ENCODE measurements at places on chromosomes 4 and X.

DNA sequence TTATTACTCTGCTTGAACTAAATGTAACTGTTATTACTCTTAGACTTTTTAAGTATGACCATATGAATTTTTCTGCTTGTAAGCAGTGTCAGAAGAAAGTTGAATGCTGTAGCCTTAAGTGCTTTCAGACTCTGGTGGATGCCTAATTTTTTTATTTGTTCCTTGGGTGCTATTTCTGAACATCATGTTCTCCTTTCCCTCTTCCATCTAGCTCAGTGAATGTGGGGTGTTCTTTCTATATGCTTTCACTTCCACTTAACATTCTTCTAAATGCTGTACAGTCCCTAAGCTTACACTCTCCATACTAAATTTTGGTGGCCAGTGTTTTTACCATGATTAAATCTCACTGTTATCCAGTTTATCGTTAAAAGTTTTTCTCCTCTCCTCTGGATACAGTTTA is 3.6 kb downstream of the DCK start:
- DNase-seq, result no peak

GRCh38 chr4:97950836-97951235 is 192.4 kb downstream of the STPG2 start:
- DNase-seq, result no peak

- no peak for DNase-seq
These were observed 169.6 kb downstream of the MID1IP1 start for GRCh38 chrX:38970845-38971244.

DNA sequence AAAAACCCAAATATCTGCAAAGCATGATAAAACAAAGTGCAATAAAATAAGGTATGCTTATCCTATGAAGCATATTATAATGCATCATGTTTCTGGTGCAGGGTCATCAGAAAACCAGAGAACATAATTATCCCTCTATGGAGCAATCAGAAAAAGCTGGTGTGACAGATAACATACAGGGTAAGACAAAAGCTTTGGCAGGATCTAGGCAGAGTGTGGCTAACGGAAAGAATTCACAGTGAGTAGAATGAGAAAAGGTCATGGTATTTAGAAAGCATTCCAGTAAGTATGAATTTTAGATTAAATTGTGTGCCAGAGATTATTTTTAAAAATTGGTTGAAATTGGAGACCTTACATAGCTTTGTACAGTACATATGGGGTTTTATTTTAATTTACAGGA is 29.0 kb upstream of the UGT2B4 start:
- no peak for DNase-seq

DNA sequence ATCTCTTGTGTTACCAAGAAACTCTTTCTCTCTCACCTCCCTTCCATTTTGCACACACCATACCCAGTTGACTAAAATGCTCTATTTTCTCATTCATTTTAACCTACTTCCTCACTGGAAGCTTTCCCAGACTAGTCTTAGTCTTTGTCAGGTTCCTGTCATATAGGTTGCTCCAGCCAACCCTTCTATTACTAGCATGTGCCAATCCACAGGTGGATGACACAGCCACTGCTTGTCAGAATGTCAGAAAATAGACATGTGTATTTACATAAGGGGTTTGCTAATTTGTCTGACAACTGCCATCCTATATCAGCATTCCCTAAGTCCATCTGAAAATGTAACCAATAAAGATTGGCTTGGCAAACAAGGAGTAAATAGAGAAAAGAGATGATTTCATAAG is 239.2 kb upstream of the SMIM31 start:
- no peak for DNase-seq

DNA sequence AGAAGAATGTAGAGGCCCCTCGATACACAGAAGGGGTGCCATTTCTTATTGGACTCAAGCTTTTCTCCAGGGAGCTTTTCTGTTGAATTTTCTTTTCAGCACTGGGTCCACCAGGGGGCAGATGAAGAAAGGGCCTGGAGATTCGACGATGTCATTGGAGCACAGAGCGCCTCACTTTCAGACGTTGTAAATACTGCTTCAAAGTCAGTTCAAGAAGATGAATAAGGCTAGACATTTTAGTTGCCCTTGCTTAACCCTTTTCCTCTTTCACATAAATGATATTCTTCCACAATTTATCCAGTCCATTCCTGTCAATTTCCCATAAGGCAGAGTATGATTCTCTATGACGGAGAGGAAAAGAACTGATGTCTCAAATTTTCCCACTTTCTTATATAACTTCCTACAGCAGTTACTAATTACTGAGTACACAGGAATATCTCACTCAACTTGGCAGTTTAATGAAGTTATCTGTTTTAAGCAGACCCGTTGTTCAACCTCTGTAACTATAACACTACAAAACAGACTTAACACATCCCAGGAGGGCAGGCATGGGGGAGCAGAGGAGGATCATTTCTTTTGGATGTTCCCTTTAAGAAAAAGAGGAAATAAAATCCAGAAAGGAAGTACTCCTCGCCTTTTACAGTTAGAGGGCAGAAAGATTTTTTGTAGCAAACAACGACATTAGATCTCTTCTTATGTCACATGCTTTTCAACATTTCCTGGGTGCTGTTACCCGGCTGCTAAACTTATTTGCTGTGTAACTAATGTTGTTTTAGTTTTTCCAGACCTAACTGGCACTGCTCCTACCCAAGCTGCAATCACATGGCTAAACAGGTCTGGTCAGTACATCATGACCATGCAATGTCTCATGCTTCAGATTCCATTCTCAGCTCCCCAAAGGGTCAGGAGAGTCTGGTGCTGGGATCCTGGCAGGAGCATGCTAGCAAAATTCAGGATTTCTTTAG is 12.2 kb upstream of the CENPU start:
- DNase-seq, result peak; percentile 38

- no peak for DNase-seq
These were observed 48.4 kb downstream of the GPC3 start for GRCh38 chrX:133937022-133937421.

- no peak for DNase-seq
These were observed 76.7 kb downstream of the TMEM131L start for GRCh38 chr4:153542834-153543233.

DNA sequence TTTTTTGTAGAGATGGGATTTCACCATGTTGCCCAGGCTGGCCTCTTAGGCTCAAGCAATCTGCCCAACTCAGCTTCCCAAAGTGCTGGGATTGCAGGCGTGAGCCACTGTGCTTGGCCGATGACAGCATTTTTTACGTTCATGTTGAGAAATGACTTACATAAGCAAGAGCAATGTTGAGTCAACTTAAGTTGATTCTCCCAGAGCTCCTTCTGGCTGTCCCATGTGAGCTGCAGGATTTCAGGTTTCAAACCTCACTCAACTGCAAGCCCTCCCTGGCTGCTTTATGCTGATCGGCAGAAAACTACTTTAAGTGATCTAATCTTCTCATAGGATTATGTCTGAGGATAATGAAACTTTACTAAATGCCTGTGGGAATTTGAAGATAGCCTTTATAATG is 86.8 kb downstream of the GC start:
- no peak for DNase-seq

DNA sequence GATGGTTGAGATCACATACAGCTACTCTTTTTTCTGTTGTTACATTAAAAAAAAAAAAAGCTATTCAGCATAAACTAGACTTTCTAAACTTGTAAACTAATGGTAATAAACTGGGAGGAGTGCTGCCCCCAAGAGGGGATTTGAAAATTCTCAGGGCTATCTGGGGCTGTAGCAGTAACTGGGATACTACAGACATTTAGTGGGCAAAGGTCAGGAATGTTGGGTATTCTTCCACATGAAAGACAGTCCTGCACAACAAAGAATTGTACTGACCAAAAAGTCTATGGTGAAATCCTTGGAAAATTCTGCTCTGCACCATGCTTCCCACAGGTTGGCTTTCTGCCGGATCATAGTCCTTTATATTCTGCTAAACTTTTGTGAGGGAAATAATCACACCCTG is 232.6 kb upstream of the BOD1L1 start:
- DNase-seq, result no peak

DNA sequence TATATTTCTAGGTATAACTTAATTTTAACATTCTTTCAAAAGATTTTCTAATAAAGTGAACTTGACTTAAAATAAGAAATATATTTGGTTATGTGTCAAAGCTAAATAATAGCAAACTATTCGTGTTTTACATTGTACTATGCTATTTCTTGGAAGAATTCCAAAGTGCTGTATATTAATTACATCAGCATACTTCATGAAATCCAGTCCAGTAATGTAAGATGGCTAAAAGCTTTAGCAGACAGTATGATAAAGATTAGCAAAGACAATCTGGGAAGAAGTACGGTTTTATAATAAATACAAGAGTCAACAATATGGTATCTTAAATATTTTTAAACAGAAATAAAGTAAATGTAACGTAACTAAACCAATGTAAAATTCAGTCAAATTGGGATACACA is 125.7 kb downstream of the FSTL5 start:
- DNase-seq, result no peak

- no peak for DNase-seq
These were observed 28.8 kb downstream of the HHIP start for GRCh38 chr4:144674711-144675110.

DNA sequence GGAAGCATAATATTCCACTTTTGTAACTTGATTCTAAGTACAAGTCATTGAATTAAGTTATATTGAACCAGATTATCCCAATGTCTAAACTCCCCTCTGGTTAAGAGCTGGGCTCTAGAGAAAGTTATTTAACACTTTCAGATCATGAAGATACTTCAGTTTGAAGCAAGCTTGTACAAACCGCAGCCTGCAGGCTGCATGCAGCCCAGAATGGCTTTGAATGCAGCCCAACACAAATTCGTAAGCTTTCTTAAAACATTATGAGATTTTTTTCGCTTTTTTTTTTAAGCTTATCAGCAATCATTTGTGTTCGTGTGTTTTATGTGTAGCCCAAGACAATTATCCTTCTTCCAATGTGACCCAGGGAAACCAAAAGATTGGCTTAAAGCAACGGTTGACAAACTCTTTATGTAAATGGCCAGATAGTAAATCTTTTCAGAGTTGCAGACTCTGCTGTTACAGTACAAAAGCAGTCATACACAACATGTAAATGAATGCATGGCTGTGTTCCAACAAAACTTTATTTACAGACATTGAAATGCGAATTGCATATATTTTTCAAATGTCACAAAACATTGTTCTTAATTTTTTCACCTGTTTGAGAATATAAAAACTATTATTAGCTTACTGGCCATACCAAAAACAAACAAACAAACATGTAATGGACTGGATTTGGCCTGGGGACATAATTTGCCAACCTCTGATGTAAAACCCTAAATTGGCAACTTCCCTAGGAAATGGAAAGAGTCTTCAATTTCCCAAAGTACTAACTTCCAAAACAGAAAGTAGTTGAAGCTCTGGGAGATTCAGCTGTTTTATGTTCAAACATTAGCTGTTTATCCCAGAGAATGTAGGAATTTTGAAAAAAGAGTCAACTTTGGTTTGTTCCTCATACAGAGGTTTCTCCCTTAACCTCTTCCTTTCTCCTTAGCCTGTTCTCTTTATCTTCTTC is 201.1 kb upstream of the MBNL3 start:
- DNase-seq, result no peak

- no peak for DNase-seq
These were observed 16.5 kb downstream of the CXCL1 start for GRCh38 chr4:73885574-73886267.

DNA sequence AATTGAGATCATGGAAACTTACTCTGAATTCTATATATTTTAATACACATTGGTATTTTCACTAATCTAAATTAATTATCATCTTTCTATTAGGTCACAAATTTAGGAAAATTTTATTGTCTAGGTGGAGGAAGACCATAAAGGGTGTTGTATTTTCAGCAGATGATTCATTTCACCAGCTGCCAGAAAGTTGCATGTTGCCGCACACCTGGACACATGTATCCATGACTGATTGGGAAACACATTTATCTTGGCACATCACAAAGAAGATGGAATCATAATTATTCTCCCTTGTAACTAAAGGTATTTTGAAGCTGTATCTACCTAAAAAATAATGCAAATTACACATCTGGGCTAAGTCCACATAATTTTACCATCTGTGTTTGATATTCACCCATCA is 33.1 kb downstream of the SLC7A11 start:
- no peak for DNase-seq

DNA sequence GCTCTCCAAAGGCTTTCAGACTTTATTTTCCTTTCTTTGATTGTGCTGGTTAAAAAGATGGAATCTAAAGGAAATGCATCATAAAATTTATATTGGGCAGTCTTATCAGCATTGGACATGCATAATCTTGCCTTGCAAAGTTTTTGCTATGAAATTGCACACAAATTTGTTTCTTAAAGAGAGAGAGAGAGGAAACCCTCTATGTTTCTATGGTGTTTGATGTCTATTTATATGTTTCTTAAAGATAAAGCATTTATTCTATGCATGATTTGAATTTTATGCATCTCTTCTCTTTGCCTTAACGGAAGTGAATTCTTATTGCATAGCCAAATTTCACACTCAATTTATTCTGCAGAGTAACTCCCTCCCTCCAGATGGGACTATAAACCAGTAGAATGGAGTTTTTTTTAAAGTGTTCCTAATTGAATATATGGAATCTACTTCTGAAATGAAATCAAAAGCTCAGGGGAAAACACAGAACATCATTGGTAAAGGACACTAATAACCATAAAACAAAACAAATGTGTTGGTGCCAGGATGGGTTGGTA is 83.5 kb upstream of the PPARGC1A start:
- no peak for DNase-seq

- no peak for DNase-seq
These were observed 62.6 kb downstream of the GLRA2 start for GRCh38 chrX:14591976-14592375.

GRCh38 chr4:175874306-175874705 is 62.2 kb upstream of the GPM6A start:
- DNase-seq, result no peak

DNA sequence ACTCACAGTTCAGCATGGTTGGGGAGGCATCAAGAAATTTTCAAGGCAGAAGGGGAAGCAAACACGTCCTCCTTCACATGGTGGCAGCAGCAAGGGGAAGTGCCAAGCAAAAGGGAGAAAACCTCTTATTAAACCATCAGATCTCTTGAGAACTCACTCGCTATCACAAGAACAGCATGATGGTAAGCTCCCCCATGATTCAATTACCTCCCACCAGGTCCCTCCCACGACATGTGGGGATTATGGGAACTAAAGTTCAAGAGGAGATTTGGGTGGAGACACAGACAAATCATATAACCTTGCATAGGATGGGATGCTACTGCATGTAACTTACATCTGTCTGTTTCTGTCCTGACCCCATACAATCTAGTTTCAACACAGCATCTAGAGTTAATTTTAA is 511.8 kb upstream of the ARX start:
- DNase-seq, result no peak

DNA sequence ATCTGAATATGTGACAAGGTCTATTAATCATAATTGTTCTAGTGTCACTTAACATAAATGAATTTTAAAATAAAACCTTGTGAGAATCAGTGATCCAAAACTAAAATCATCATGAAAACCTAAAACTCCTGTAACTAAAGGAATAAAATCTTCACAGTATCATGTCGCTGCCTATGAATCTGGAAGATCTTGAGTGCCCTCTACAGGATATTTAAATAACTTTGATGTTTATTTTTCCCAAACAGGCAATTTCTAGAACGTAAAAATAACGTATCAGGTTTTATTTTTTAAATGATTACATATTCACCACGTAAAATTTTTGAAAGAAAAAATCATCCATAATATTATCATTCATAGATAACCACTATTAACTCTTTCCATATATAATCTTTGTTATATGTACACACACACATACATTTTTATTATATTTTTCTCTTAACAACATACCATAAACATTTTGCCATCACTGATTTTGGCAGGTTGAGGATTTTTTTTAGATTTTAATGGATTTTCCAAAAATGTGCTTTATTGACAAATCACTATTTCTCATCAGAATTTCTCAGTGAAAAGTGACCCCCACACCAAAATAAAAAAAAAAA is 79.6 kb downstream of the COMMD8 start:
- no peak for DNase-seq

GRCh38 chrX:107599450-107599861 is 28.9 kb upstream of the PRPS1 start:
- no peak for DNase-seq
